ENCODE measurements at places on chromosomes 12 and 14.

- no peak for DNase-seq
These were observed 91.9 kb downstream of the SLC8A3 start for GRCh38 chr14:70096866-70097265.

GRCh38 chr12:89947437-89948270 lies 239.0 kb upstream of the ATP2B1 start:
- DNase-seq = no peak

- DNase-seq = no peak
These were observed 24.6 kb downstream of the KERA start for GRCh38 chr12:91033251-91033650.

DNA sequence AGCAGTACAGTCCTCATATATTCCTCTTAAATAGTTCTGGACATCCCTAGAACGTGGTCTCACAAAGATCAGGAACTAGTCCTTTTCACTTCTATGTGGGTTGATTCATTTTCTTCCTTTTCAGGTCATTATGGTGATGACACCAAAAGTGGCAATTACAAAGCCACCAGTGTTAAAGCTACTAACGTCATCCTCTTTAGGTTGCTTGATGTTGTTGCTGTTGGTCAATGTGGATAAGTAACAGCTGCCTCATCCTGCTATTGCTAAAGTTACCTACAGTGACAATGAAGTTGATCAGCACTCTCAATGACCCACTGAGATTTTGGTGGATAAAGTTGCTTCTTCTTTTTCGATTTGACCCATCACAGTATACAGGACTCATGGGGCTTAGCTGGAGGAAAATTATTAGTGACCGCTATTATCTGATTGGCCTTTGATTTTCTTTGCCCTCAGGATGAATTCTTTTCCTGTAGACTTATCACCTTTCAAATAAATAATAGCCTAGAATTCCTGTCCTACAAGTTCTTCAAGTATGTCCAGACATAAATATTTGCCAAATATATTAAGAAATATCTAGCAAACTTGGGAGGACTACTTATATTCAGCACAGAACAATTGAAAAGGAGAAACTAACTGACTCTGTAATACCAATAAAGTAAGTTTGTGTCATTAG lies 54.0 kb upstream of the ATP2B1 start:
- no peak for DNase-seq

- DNase-seq = no peak
These were observed 81.2 kb upstream of the ETV6 start for GRCh38 chr12:11568155-11568761.

DNA sequence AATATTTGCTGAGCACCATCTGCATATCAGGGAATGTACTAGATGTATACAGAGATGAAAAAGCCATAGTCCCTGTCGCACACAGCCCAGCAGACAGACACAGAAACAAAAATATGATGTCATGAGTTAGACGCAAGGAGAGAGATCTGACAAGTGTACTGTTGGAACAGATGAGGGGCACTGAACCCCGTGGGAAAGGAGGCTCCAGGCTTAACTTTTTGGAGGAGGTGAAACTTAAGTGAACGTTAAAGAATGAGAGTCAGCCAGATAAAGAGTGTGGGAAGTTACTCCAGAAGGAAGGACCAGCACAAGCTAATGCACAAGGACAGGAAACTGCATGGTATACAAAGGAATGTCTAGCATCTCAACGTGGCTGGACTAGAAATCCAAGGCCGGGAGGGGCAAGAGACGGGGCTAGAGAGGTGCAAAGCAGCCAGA lies 2.5 kb upstream of the ACTN1 start:
- no peak for DNase-seq

- DNase-seq = no peak
These were observed 102.1 kb downstream of the ERGIC2 start for GRCh38 chr12:29278673-29279420.

Measured in activated effector memory CD4-positive, alpha-beta T cell treated with Interleukin-2 at 50 U/mL for 16 hours (primary cell).